Stimulated activated CD4-positive, alpha-beta T cell treated with anti-CD3 and anti-CD28 coated beads, TNF-alpha, amount 100 ng/mL, for 1 hour (primary cell): ENCODE measurements at places on chromosomes 1 and 21.

GRCh38 chr1:3636080-3636479 lies 11.3 kb downstream of the TPRG1L start:
- no peak for DNase-seq

DNA sequence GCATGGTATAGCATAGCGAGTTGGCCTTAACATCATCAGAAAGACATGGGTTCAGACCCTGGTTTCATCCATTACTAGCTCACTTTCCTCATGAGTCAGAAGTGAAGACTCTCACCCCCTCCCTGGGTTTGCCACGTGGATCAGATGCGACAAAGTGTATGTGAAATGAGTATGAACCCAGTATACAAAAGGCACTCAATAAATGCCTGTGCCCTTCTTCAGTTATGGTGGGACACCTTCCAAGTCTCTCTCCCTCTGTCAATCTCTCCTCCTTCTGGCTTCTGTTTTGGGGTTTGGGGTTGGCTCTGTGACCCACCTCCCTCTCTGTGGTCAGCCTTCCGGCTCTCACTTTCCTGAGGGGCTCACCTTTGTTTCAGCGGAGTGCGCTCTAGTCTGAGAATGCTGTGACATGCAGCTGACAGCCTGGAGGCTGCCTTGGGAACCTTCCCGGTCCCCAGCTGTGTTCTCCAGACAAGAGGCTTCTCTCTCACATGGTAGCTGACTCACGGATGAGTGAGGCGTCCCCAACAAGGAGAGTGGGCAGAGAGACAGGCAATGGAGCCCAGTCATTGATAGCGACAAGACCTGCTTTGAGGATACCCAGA lies 155.0 kb upstream of the EDN2 start:
- no peak for DNase-seq

- DNase-seq = no peak
Measured at GRCh38 chr1:109479311-109479710, 4.4 kb upstream of the ATXN7L2 start.

DNA sequence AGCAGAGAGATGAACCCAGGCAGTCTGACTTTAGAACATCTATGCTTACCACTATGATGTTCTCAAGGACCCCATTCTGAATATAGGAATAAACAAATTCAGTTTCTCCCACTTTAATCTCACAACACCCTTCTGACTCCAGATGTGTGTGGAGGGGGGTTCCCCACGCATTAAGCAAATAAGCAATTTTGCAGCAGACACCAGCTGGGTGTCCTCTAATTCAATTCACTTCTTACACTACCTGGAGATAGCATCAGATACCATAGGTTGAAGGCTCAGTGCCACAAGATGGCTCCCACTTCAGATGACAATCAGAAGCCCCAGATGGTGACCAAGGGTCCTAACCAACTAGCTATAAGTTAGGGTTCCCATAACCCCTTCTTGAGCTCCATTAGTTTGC lies 30.3 kb upstream of the CEP350 start:
- no peak for DNase-seq

DNA sequence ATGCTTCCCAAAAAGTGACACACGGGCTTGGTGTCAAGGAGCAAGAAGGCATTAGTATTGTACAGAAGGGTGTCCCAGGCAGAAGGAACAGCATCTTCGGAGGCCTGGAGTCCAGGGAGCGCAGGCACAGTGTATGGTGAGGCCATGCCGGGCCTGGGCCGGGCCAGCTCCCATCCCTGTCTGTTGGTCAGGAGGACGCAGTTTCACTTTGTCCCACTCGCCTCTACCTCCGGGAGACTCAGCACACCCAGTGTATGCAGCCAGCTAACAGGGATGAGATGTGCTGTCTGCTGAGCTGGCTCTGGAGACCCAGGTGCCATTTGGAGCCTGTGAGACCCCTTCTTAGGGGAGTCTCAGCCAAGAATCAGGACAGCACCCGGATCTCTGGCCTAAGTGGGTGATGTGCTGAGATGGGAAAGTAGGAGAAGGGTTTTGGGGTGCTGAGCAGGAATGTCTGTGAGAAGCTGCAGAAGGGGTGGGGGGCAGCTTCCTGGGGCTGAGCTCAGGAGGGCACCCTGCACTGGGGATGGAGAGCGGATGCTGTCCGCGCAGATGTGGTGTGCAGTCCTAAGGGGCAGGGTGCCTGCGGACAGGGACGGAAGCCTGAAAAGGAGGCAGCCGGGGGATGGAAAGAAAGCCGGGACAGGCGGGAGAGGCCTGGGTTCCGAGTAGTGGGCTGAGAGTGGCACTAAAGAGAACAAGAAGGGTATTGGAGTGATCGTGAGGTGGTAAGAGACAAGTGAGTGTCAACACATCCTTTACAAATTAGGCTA lies 25.7 kb downstream of the DMRTB1 start:
- DNase-seq = no peak

- no peak for DNase-seq
Measured at GRCh38 chr1:56472860-56473259, 106.5 kb downstream of the PLPP3 start.

- no peak for DNase-seq
Measured at GRCh38 chr1:233261206-233261605, 34.3 kb downstream of the PCNX2 start.

DNA sequence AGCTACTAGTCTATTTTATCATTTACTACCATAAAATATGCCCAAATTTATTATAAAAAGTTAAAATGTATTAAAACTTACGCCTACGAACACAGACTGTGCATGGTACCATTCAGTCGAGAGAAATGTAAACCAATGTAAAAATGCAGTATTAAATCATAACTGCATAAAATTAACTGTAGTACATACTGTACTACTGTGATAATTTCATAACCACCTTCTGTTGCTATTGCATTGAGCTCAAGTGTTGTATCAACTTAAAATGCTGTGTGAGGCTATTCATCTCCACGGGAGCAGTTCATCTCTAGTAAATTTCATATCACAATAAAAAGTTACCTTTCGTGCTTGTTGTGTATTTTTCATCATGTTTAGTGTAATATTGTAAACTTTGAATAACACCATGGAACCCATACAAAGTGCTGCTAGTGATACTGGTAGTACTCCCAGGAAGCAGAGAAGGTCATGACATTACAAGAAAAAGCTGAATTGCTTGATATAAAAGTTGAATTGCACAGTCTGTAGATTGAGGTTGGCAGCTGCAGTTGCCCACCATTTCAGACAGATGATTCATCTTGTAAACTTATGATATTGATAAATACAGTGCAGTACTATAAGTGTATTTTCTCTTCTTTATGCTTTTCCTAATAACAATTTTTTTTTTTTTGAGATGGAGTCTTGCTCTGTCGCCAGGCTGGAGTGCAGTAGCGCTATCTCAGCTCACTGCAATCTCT lies 19.0 kb upstream of the CENPF start:
- no peak for DNase-seq
